ENCODE measurements at places on chromosomes 13 and 19.
A peak's percentile ranks its signal among the peaks of the same experiment; 100 is the strongest.

DNA sequence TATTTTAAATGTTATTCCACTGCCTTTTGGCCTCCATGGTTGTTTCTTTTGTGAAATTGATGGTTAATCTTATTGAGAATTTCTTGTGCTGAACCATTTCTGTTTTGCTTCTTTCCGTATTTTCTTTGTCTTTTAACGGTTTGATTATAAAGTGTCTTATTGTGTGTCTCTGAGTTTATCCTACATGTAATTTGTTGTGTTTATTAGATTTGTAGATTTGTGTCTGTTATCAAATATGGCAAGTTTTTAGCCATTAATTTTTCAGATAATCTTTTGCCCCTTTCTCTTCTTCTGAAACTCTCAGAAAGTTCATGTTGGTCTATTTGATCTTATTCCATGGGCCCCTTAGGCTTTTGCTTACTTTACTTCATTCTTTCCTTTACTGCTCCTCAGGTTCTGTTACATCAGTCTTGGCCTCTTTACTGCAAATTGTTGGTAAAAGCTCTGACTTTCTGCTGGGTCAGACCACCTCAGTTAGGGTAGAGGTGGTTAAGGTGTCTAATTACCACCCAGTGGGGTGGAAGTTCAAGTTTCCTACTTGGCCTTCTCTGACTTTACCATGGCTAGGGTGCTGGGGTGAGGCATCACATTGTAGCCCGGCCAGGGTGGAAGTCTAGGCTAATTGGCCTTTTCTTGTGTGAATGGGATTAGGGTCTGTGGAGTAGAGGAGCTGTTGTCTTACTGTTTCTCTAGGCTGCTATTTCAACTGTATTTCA is 58.3 kb downstream of the ZMYM2 start:
- DNase-seq: no peak

DNA sequence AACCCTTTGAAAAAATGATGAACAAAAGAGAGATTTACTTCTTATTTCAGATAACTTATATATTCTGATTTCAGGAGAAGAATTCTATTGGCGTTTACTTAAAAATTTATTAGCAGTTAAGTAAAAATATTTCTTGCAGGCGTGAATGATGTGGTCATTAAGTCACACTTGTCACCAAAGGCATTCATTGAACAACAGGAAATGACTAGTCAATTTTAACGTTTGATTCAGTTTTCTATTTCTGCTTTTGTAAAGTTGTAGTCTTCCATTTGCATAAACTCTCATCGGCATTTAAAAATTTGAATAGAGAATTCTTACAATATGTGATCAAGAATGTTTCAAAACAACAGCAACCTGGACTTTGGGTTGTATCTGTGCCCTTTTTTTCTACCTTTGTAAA is 83.4 kb downstream of the GPR12 start:
- no peak for DNase-seq

GRCh38 chr13:79403113-79403512 is 2.9 kb downstream of the RBM26 start:
- DNase-seq: no peak

DNA sequence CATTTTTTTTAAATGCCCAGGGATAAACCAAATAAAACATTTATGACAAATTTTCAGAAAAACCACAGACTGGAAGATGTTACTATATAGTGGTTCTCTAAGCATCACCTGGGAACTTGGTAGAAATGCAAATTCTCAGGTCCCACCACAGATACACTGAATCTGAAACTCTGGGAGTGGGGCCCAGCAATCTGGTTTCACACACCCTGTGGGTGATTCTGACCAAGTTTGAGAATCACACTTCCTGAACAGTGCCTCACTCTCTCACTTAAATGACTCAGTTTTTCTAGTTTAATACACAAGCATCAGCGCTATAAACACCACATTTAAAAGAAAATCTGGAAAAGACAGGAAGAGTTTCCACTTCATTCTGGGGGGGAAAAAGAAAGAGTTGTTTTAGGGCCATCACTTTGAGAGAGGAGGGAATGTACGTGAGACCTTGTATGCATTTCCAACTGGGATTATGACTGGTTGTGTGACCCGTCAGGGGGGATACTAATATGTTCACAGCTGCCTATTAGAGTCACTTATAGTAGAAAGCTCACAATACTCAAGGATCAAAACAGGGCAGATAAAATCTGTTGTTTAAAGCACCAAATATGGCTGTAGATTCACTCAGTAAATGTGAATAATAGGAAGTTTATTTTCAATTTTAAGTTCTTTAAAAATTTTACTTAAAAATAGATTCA is 567.7 kb downstream of the GPC6 start:
- DNase-seq: no peak

- no peak for DNase-seq
These were observed 242.2 kb upstream of the SGCG start for GRCh38 chr13:22938576-22938975.

DNA sequence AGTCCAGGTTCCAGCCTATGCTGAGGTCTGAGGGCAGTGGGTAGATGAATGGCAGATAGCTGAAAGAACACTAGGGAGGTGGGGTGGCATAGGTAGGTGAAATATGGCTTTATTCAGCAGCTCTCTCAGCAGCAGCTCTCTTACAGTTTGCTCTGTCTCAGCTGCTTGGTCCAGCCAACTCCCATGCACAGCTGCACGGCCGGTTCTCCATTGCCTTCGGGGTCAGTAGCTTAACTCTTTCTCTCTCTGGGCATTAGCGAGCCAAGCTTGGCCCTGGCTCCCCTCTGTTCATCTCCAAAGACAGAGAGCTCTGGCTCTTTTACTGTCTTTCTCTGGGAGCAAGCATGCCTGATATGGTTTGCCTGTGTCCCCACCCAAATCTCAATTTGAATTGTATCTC is 151.9 kb downstream of the MYO16 start:
- DNase-seq: no peak

GRCh38 chr19:1882089-1882785 is 3.1 kb downstream of the ABHD17A start:
- peak; percentile 88 for DNase-seq

DNA sequence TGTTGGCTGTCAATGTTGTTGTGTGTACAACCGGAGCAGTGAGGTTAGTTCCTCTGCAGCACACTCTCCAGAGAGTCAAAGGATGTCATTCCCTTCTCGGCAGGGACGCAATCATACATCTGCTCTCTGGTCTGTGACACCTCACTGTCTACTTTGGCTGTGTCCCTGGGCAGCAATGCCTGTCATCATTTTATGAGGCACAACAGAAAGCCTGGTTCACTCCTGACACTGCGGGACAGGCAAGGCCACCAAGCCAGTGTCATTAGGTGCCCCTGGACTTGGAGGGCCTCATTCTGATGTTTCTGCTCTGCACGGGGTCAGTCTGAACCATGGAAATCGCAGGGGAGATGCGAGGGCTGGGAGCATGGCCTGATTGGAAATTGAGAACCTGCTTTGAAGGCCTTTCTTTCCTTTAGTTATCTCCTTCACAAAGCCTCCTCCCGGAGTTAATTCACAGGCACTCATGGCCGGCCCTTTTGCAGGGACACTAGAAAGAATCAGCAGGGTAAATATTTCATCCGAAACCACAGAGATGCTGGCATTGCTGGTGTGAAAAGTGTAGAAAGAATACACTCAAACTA is 284.4 kb downstream of the ZNF536 start:
- no peak for DNase-seq

- no peak for DNase-seq
These were observed 86.5 kb downstream of the ATP11A start for GRCh38 chr13:112776354-112776753.

GRCh38 chr13:23505007-23505406 is 65.2 kb upstream of the TNFRSF19 start:
- DNase-seq: no peak

- DNase-seq: no peak
These were observed 19.4 kb upstream of the CRTC1 start for GRCh38 chr19:18663940-18664530.

DNA sequence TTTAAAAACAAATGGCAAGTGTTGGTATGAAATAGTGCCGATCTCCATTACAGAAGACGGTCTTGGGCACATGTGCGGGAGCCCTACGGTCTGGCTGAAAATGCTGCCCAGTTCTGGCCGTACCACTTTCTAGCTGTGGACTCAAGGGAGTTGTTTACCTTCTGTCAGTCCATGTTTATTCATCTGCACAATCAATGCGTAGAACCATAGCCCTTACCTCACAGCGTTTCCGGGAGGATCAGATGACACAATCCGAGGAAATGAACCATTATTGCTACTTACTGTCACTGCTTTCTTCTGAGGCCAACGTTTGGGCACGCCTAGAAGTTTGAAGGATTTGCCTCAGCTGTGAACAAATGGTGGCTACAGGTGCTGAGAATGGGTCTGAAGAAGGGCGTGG is 31.2 kb downstream of the GADD45B start:
- DNase-seq: peak; percentile 62

DNA sequence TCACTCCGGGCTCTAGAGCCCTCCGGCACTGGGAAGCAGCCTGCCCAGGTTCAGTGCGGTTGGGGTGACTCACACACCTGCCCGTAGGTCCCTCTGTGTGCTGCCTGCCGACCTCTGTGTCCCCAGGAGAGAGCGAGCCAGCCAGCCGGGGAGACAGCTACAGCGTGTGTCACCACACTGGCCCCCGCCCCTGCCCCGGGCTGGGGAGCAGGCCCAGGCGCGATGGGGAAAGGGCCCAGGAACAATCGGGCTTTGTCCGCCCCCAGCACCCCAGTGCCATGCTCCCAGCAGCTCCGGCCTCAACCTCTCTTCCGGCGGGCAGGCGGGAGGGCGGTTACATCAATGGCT is at the start of gene KLK6:
TSS of gene KLK6 (minus strand) at position 179 of the 348 bp plus-strand sequence. CDS start 1,487 bp downstream, outside the sequence.
- no peak for DNase-seq

DNA sequence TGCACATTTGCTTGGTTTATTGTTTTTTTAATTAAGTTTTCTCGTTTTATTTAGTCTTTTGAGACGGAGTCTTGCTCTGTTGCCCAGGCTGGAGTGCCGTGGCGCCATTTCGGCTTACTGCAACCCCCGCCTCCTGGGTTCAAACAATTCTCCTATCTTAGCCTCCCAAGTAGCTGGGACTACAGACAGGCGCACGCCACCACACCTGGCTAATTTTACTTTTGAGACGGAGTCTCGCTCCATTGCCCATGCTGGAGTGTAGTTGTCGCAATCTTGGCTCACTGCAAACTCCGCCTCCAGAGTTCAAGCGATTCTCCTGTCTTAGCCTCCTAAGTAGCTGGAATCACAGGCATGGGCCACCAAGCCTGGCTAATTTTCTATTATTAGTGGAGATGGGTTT is 1.3 kb downstream of the RPS9 start:
- DNase-seq: no peak

DNA sequence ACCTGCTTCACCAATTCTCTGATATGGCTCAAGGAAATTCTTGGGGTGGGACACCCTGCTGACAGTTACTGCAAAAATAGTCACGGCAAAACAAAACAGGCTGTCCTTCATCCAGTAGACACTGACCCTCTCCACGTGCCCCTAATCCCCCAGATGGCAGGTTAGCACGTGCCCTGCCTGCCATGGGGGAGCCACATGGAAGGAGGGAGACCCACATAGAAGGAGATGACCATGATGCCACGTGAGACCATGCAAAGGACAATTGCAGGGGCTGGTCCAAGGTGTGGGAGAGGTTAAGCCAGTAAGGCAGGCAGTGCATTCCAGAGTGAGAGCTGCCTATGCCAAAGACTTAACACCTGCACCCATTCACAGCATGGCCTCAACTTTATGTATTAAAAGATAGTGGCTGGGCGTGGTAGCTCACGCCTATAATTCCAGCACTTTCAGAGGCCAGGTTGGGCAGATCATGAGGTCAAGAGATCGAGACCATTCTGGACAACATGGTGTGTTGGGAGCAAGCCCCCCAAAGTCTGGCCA is 82.7 kb downstream of the ZNF429 start:
- DNase-seq: no peak

DNA sequence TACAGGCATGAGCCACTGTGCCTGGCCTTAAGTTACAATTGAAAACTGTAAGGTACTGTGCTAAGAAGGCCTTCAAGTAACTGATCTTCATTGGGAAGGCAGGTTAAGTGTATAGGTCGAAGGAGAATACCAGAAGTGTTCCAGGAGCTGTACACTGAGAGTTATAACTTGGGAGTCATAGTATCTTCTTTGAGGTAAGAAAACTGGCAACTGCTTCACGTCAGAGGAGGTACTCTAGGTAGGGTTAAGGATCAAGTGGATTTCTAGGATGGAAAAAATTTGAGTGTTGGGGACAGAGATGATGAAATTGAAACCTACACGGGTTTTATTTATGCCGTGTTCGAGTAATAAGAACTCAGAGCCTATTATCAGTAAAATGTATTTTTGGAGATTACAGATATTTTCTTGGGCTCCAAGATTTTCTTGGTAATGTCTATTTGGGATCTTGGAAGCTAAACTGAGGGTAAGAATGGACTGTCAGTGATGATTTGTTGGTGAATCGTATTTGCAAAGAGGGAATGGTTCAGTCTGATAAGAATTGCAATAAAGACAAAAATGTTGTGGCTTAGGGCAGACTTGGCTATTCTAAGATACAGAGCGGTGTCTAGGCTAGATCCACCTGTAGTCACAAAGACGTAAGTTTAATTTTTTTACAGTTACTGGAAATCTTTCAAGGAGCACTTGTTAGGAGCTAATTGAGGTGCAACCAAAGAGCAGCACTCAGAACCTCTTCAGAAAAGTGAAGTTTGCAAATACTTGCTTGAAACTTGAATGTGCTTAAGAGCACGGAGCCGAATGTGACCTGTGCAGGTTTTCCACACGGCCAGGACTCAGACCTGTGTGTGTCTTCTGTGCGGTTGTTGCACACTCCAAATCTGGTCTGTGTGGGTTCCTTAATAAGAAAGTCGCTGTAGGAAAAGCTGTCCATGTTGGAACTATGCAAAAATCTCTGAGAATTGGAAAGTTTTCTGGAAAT is 102.5 kb downstream of the URI1 start:
- no peak for DNase-seq

GRCh38 chr19:10133596-10133995 is 13.9 kb upstream of the EIF3G start:
- no peak for DNase-seq

DNA sequence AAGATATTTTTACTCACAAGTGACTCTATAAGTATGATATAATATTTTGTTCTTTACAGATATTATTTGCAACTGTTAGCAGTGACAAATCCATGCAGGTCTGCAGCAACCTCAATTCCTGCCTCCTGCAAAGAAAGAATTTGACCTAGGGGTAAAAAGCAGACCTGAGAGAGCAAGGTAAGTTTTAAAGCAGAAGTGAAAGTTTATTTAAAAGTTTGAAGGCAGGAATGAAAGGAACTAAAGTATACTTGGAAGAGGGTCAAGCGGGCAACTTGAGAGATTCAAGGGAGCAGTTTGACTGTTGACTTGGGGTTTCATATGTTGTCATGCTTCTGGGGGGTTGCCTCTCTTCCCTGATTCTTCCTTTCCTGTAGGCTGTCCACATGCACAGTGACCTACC is 520.1 kb upstream of the PCDH20 start:
- DNase-seq: no peak

All from CD4-positive, alpha-beta T cell treated with Interleukin-15 for 1 hour (primary cell).